Left ventricle myocardium inferior (tissue), 1 donor: ENCODE measurements at places on chromosomes 5 and 9. TPM values are rescaled to one million over a fixed set of nuclear protein-coding genes. Genes with fewer than 3 reads are reported as not detected.

The ANKRD20A1 gene
- total RNA-seq = 1.5 TPM

The ODF2 gene
- 16.7 TPM for total RNA-seq

GRCh38 chr5:171269717-171270116 is 39.3 kb upstream of the TLX3 start:
- no peak for DNase-seq

- DNase-seq = no peak
Observed at GRCh38 chr9:118782790-118783463, 586.3 kb downstream of the BRINP1 start.

- no peak for DNase-seq
Observed at GRCh38 chr9:97934321-97935115, 3.5 kb downstream of the HEMGN start.

DNA sequence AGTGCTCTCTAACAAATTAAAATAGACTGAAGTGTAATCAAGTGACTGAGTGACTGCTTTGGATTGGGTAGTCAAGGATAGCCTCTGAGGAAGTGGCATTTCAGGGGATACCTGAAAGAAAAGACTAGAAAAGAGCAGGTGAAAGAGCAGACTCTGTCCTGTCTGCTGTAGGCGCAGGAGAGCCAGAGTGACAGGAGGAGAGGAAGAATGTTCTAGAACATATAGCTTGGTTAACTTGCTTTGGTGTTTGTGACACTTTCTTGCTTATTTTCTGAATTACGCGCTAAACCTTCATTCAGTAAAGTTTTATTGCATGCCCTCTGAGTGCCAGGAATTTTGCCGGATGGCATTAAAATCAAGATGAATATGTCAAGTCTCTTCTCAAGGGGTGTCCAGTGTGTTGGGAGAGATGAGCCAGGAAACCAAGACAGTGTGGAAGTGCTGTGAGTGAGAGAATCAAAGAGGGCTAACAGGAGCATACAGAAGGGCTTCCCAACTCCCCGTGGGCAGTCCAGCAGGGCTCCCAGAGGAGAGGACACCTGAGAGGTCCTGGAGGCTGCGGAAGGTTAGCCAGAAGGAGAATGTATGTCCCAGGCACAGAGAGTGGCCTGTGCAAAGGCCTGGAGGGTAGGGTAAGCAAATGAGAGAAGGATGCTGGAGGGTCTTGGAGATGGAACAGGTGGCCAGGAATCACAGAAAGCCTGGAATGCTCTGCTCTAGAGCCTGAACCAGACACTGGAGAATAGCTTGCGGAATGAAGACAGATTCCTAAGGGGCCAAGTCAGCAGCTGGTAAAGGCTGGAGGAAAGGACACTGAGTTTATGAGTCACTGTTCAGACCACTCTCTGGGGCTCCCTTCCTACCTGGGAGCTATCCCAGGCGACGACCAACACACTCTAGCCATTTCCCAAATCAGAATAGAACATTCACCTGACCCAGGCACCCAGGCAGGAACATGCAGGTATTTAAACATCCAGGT is 59.3 kb downstream of the SLC22A5 start:
- no peak for DNase-seq
